ENCODE measurements at places on chromosomes 13 and 19.
A peak's percentile ranks its signal among the peaks of the same experiment; 100 is the strongest.

- no peak for DNase-seq
Measured at GRCh38 chr19:15296841-15297415, 35.4 kb downstream of the BRD4 start.

- no peak for DNase-seq
Measured at GRCh38 chr13:85521657-85522056, 277.6 kb downstream of the SLITRK6 start.

- DNase-seq, result no peak
Measured at GRCh38 chr19:35462476-35462953, 14.5 kb downstream of the FFAR2 start.

- no peak for DNase-seq
Measured at GRCh38 chr13:82800391-82800790, 1081.9 kb downstream of the SLITRK1 start.

GRCh38 chr13:31697290-31697689, 42.0 kb upstream of the RXFP2 start:
- no peak for DNase-seq

- no peak for DNase-seq
Measured at GRCh38 chr13:93398167-93399035, 171.8 kb downstream of the GPC6 start.

- DNase-seq, result no peak
Measured at GRCh38 chr13:79432992-79433391, 26.9 kb upstream of the RBM26 start.

GRCh38 chr19:7636317-7636690, 606 bp upstream of the STXBP2 start:
- DNase-seq, result no peak

GRCh38 chr19:35116072-35116801, 614 bp downstream of the FXYD3 start:
- DNase-seq, result no peak

DNA sequence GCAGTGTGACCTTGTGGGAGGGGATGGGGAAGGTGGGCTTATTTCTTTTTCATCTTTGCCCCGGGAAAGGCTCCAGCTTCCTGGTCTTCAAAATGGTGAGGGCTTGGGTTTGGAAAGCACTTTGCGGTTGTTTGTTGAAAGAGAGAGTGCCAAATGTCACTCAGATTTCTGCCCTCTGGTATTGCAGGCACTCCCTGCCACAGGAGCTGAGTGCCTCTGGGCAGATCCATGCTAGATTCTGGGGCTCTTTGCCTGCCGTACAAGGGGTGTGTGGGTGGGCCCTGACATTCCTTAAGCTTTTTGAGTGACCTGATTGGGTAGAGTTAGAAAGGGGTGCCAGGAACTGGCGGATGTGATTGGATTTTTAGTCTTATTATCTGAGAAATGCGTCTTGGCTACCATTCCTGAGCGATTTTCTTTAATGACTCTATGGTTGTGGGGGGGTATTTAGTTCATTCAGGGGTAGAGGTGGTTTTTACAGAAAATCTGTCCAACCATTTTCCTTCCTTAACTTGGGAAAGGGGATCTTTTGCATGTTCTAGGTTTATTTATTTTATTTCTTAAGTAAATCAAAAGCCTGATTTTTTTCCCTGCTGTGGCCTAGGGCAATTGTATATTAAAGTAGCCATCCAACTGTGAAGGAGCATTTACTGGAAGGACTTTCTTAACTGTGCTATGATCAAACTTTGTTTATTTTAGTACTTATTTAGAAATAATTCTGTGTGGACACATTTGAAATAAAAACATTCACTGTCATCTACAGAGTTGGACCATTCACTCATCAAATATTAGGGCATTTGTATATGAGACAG, 3.2 kb downstream of the ARHGAP35 start:
- peak; percentile 36 for DNase-seq

DNA sequence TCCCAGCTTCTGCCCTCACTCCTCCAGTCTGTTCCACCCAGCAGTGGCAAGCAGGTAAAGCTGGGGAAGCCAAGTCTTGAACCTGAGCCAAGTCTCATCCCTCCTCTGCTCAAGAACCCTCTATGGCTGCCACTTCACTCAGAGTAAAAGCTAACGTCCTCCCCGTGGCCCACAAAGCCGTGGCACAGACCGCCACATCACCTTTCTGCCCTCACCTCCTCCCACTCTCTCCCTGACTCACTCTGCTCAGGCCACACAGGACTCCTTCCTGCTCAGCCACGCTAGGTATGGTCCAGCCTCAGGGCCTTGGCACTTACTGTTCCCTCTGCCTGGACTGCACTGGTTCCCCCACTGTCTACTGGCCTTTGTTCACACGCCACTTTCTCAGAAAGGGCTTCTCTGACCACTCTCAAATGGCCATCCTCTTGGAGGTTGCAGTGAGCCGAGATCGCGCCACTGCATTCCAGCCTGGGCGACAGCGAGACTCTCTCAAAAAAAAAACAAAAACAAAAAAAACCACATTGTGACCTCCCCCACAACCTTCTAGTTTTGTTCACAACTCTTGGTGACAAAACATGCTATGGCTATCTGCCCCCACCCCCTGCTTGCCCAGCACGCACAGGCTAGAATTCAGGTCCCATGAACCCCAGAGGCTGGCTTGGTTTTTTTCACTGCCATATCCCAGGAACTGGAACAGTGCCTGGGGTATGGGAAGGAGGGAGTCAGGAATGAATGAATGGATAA, 15.8 kb downstream of the NDUFB7 start:
- DNase-seq, result no peak

DNA sequence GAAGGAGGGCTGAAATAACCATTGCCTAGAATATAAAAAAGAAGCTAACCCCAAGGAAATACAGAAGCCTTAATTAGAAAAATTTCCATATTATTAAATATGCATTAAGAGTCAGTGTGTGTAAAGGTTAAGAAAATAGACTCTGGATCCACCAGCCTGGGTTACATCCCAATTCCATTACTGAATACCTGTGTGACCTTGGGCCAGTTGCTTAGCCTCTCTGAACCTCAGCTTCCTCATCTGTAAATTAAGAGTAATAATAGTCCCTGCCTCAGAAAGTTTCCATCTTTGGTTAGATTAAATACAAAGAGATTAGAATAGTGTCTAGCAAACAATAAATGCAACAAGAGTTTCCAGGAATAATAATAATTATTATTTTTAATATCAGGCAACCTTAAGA, 54.5 kb downstream of the ATP7B start:
- DNase-seq, result no peak

GRCh38 chr13:27437126-27437525, 12.7 kb downstream of the GTF3A start:
- no peak for DNase-seq

GRCh38 chr19:36686365-36687213, 823 bp upstream of the ZNF567 start:
- no peak for DNase-seq

DNA sequence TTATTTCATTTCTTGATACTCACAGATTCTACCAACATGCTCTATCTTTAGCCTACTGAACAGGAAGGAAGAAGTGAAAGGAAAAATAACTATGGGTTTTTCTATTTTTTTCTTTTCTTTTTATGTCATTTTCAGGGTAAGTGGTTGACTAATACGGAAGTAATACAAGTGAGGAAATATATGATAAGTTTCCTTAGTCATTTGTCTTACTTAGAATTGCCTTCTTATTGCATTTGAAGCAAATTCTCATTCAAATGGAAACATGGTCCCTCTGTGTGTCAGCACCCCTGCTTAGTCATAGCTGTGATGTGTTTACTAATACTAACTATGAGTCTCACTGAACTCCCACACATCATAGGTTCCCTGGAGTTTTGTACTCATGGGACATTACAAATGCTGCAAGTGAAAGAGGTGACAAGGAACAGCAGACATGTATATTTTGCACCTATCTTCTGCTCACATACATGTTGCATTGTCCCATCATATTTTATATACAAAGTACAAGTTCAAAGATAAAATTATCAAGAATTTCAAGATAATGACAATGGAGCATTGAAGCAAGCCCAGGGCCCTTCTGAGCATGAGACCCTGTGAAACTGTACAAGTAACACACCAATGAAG, 60.1 kb downstream of the DCT start:
- no peak for DNase-seq

- no peak for DNase-seq
Measured at GRCh38 chr13:31048521-31048920, 113.2 kb downstream of the HSPH1 start.

GRCh38 chr19:32692727-32693061, 1.1 kb downstream of the NUDT19 start:
- no peak for DNase-seq
